ENCODE measurements at places on chromosomes 6 and 20.

DNA sequence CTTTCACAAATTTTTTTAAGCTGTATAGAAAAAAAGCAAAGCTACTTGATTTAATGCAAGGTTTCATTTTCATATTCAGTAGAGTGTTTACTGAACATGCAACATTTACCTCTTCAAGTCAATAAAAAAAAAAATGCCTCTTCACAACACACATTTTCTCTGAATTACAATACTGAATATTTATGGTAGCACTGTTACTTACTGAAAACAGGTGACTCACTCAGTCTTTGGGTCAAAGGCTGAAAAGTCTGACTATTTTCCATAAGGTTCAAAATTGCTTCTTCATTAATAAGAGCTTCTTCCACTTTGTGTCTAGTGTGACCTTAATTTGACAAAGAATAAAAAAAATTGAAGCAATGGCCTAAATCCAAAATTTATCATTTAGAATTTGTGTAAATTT is 101.9 kb downstream of the REV3L start:
- no peak for DNase-seq

DNA sequence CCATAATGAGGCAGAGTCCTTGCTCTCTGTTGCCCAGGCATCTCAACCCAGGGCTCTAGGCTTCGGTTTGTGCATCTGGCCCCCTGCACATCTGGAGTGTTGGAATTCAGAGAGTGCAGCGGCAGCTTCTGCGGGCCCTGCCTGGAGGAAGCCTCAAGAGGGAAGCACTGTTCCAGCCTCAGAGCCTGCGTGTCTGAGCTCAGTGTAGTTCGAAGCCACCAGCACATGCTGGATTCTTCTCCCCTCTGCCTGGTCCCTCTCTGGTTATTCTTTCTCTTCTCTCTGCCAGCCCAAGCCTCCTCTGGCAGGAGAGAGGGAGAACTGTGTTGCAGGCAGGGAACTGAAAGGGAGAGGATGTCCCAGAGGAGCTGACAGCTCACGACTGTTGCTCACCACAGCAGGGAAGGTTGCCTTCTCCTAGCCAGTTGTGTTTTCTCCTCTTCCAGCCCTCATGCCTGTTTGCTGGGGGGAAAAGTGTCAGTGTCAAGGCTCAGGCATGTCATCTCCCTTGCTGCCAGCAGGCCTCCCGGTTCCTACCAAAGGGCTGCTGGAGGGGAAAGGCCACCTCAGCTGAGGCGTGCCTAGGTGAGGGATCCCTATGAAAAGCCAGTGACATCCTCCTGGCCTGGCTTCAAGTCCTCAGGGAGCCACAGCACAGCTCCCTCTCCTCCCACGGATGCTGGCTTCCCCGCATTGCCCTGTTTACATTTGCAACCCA is 126.0 kb upstream of the LRFN2 start:
- DNase-seq, result no peak

- DNase-seq, result no peak
Observed at GRCh38 chr6:107488174-107488874, 1.6 kb upstream of the SOBP start.

DNA sequence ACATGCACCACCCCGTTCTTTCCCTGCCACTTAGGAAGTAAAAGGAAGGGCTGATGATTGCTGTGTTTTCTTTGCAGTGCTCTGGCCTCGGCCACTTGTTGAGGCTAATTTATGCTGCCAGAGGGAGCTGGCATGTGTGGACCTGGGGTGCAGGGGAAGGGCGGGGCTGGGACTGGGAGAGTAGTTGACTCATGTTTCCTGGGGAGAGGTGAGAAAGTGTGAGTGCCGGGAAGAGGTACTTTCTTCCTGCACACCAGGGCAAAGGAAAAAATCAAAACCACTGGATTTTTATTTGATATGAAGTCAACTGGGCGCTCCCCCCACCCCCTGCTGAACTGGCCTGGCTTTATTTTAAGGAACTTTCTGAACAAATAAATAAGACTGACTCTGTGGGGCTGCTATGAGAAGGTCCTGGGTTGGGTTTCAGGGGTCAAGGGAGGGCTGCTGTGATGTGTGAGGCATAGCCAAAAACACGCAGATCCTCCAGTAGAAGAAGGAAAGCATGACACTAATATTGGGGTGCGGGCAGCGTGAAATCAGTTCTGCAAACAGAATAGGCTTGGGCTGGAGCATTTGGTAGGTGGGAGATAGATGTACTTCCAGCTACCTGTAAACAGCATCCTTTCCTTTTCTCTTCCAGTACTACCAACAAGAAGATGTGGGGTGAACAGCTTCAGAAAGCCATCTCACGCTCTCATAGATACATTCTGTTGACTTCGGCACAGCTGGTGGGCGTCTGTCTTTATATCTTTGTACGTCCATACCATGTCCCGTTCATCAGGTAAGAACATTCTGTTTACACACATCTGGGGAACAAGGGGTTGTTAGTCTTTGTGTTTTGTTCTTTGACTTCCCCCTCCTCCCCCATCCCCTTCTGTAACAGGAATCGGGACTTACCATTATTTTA is 87.5 kb downstream of the SYNJ2 start:
- no peak for DNase-seq

DNA sequence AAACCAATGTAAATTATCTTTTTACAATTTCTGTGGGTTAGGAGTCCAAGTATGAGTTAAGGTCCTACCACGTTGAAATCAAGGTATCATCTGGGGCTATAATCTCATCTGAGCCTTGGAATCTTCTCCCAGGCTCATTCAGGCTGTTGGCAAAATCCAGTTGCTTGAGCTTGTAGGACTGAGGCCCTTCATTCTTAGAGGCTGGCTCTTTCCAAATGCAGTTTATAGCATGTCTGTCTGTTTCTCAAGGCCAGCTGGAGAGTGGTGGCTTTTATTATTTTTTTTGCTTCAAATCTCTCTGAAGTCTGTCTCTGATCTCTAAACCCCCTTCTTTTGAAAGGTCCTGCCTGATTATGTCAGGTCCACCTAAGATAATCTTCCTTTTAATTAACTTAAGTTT is 177.2 kb upstream of the ASCC3 start:
- DNase-seq, result no peak

- DNase-seq, result no peak
Observed at GRCh38 chr6:42280966-42281533, 63.4 kb upstream of the MRPS10 start.

- no peak for DNase-seq
Observed at GRCh38 chr6:81878479-81878878, 126.0 kb upstream of the TENT5A start.

- no peak for DNase-seq
Observed at GRCh38 chr6:36345681-36346466, 9.2 kb upstream of the BNIP5 start.

DNA sequence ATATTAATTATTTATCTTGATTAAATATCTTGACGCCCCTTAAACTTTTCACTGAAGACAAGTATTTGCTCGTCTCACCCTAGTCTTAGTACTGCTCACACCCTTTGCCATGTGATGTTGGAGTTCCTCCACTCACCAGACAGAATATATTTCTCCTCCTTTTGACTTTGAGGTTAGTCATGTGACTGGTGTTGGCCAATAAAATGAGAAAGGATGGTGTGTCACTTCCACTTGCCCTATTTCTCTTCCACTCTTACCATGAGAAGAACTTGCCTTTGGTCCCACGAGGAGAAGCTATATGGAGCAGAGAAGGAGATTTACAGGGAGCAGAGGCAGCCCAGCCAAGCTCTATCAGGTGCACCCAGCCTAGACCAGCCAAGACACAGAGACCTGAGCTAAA is 64.9 kb upstream of the TAB2 start:
- no peak for DNase-seq

DNA sequence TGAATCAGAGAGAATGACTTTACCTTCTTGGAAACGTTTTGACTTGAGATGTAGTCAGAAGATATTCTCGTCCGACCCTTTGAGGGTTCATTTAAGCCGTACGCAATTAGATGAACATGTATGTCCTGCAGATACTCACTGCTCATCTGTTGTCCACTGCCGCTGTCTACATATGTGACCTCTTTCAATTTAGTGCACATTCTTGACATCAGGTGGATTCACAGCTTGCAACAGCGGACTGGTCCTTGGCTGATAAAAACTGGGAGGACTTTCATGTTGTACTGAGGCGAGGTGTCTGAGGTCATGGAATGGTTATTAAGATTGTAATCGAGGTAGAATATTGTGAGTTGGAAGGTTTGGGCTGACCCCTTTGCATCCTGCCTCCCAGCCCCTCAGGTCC is 194.2 kb downstream of the JARID2 start:
- no peak for DNase-seq

DNA sequence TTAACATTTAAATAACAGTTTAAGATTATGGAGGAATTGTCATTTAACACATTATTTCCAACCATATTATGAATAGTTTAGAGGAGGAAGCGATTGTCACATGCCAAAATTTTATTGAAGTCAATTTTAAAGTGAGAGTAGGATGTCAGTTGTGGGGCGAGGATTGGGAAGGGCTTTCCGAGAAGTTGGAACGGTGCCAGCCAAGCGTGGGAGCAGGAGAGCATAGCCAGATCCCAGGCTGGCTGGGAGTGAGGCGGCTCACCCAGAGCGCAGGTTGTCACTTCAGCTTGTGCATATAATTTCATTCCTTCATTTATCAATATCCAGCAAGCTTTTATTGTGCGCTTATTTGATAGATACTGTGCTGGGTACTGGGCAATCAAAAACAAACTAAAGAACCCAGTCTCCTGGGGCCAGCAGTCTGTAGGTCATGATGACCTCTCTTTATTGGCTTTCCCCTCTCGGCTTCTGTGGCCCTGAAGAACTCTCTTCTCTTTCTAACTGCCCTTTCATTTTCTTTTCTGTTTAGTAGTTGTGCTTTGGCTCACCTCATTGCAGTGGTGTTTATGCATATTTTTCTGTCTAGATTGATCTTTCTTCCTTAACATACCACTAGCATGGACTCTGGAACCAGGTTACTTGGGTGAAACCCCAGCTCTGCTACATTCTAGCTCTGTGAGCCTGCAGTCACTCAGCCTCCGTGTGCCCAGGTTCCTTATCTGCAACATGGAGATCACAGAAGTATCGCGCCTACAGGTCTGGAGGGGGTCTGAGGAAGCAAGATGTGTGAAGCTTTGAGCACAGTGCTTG is 6.4 kb downstream of the CEP43 start:
- DNase-seq, result no peak

GRCh38 chr6:155143578-155144106 is 120.2 kb upstream of the CLDN20 start:
- no peak for DNase-seq

DNA sequence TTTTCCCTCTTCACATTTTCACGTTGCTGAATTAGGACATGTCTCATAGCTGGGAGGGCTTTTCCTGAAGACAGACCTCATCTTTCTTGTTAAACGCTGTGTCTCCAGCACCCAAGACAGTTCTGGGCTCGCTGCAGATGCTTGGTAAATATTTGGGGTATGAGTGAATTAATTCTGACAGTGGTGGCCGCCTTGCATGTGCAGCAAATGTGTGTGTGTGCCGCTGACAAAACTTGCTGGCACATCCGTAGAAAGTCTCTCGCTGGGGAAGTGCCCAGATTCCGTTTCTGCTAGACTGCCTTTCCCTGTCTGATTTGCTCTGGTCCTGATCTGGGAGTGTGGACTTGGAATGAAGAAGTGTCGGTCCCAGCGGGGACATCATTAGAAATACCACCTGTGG is 48.2 kb upstream of the ZNFX1 start:
- DNase-seq, result no peak

DNA sequence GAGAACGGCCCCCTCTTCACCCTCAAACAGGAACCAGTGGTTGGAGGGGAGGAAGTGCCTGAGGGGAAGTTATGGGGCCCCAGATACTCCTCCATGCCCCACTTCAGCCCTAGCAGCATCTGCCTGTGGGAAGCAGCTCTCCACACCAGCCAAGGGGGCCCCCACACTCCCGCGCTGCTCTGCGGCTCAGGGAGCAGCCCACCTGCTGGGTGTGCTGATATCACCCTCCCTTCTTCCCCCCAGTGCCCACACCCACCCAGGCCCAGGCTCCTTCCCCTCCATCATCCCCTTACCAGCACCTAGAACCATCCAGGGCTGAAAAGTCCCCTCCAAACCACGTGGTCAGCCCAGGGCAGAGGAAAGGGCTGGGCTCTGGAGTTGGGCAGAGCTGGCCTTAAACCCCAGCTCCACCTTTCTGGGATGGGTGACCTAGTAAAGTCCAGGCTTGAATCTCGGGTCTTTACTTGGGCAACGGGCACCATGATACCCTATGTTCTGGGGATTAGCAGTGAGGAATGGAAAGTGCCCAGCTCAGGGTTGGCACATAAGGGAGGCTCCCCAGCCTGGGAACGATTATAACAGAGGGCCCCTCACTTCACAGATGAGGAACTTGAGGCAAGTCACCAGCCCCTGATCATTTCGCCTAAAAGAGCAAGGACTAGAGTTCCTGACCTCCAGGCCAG is 663 bp downstream of the LST1 start:
- no peak for DNase-seq

DNA sequence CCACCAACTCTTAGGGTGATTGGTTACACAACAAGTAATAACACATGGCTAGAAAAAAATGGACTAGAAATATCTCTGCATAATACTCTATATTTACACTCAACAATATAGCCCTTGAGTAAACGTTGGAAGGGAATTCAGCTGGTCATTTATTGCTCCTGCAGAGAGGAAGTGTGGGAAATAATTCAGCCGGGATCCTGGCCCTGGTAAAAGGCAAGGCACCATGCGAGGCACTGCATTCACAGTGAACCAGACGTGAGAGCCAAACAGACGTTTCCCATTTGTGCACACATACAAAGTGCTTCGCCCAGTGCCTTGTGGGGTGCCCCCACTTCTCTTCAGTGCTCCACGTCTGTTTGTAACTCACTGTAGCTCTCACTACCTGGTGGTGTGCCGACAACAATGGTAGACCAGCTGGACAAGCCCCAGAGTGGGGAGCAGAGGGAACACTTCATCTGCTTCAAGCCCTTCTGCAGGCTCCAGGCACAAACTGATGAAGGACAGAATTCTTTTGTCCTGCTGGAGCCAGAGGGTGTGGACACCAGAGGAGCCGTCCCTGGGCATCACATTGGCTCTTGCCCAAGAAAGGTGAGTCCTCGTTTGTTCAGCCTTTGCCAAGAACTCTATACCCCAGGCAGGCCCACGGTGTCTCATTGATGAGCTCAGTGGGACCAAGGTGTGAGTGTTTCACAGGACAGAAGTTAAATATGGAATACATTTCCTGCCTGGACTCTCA is 18.8 kb downstream of the SYNDIG1 start:
- DNase-seq, result no peak

DNA sequence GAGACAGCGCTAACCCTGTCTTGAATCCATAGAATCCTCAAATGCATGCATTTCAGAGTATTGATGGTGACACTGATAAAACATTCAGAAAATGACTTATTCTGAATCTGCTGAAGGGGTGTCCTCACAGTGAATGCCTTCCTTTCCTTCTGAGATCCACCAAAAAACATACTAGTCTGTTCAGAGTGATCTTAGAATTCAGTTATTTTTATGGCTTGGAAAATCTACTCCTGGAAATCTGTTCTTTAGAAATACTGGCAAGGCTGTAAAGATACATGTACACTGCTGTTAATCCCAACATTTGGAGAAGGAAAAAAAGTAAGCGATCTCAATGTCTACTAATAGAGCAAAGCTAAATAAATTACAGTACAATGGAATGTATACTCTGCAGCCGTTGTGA is 672.6 kb upstream of the AGPAT4 start:
- DNase-seq, result no peak

- no peak for DNase-seq
Observed at GRCh38 chr6:31805939-31806469, 762 bp downstream of the LSM2 start.
